HCT116 (cell line): ENCODE measurements at places on chromosomes 4 and X. TPM values are rescaled to one million over a fixed set of nuclear protein-coding genes. Genes with fewer than 3 reads are reported as not detected.
A peak's percentile ranks its signal among the peaks of the same experiment; 100 is the strongest.

DNA sequence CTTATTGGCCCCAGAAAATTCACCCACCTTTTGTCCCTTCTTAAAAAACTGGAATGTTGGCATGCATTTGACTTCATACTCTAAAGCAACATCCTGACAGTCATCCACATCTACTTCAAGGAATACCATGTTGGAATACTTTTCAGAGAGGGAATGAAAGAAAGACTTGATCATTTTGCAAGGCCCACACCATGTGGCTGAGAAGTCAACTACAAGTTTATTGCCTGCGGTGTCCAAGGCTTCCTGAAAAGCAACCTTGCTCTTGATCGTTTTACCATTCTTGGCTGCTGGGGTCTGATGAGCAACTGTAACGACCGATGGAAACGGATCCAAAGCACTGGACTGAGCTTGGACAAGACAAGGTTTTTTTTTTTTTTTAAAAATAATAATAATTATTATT, 9.3 kb downstream of the SEPTIN11 start:
- no peaks in the 10 kb centered on the region for H3K27me3 ChIP-seq
- no peaks in the 10 kb centered on the region for H3K36me3 ChIP-seq
- no peak overlapping the region for H3K27ac ChIP-seq
- H3K4me1 ChIP-seq, result no peaks in the 10 kb centered on the region

DNA sequence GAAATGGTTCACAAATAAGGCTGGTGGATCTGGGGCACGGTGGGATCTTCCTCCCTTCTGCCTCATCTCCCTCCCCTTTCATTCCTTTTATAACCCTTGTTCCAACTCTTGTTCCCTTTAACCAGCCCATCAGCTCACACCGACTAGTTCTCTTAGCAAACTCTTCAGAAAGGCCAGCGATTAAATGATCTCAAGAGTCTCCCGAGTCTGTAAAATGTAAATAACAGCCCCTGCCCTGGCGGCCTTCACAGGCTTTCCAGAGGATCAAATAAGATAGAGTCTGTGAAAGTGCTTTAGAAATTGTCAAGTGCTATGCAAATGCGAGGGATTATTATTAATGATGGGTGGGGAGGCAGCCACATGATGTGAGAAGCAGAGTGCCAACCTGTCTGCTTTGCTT, 27.1 kb downstream of the TSC22D3 start:
- peaks cover 13% of the 10 kb centered on the region; the same call in 1 of the 2 replicates for H3K4me1 ChIP-seq
- H3K27ac ChIP-seq, result no peak overlapping the region
- H3K36me3 ChIP-seq, result no peaks in the 10 kb centered on the region
- no peak for DNase-seq

GRCh38 chrX:10992110-10992509, 119.0 kb upstream of the HCCS start:
- DNase-seq, result no peak
- H3K4me1 ChIP-seq, result no peaks in the 10 kb centered on the region
- H3K27ac ChIP-seq, result no peak overlapping the region
- no peaks in the 10 kb centered on the region for H3K27me3 ChIP-seq
- no peak overlapping the region for H3K4me3 ChIP-seq

GRCh38 chrX:50100188-50100587, 100.6 kb downstream of the AKAP4 start:
- H3K27ac ChIP-seq, result no peak overlapping the region
- no peaks in the 10 kb centered on the region for H3K4me1 ChIP-seq
- H3K27me3 ChIP-seq, result no peaks in the 10 kb centered on the region
- H3K36me3 ChIP-seq, result no peaks in the 10 kb centered on the region

GRCh38 chrX:1734806-1735205, 119.9 kb downstream of the ASMT start:
- H3K4me1 ChIP-seq, result no peaks in the 10 kb centered on the region
- no peaks in the 10 kb centered on the region for H3K36me3 ChIP-seq
- H3K4me3 ChIP-seq, result no peak overlapping the region
- DNase-seq, result no peak
- H3K27ac ChIP-seq, result no peak overlapping the region

GRCh38 chr4:141416219-141416618, 195.5 kb downstream of the ZNF330 start:
- H3K27me3 ChIP-seq, result no peaks in the 10 kb centered on the region
- H3K4me1 ChIP-seq, result no peaks in the 10 kb centered on the region
- DNase-seq, result no peak
- H3K36me3 ChIP-seq, result no peaks in the 10 kb centered on the region
- no peak overlapping the region for H3K4me3 ChIP-seq

GRCh38 chr4:42676066-42676951, 19.4 kb upstream of the ATP8A1 start:
- no peak overlapping the region for H3K27ac ChIP-seq
- H3K4me1 ChIP-seq, result no peaks in the 10 kb centered on the region
- H3K27me3 ChIP-seq, result peaks cover 8% of the 10 kb centered on the region; the same call in 1 of the 2 replicates

DNA sequence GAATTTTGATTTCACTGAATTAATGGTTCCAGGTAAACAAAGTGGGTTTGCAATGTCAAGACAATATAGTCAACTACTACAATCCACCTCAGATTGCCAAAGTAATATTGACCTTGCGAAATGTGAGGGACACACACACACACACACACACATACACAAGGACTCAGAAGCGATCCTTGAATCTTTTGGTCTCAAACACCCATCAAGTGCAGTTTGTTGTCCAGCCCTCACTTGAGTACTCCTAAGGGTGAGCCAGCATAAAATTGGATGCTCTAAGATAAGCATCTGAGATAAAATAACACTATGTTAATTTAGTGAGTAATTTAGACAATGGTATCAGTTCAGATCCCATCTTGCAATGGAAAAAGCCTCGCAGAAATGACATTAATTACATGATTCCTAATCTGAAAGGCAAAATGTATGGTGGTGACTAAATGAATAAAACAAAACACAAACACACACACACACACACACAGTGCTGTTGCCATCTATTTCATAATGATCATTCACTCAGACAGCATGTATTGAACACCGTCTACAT, 102.5 kb downstream of the RASL11B start:
- no peaks in the 10 kb centered on the region for H3K36me3 ChIP-seq
- no peak overlapping the region for H3K27ac ChIP-seq
- no peaks in the 10 kb centered on the region for H3K4me1 ChIP-seq

GYPE gene
- total RNA-seq, result not detected

DNA sequence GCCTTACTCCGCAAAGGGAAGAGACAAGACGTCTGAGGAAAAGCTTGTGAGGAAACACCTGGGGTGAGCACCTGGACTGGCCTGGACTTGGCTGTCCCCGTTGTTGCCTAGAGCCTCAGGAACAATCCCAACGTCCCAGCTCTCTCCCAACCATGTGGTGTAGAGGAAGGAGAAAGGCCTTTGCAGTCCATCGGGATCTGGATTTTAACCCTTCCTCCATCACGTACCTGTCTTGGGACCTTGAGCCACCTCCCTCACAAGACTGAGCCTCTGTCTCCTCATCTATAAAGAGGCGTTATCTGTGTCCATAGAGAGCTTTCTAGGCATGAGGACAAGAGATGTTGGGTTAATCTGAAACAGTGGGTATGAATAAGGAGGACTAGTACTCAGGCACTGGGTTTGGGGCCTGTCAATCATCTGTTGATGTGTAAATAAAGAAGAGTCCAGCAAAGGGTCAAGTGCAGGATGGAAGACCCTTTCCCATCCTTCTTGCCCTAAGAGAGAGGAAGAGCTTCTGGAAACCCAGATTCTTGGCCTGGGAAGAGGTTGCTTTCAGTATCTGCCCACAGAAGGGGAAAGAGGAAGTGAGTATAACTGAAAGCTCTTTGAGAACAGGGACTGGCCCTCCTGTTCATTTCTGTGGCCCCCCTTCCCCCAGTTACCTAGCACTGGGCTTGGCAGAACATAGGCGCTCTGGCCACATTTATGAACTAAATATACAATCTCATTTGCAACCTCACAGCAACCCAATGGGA, 137.1 kb downstream of the PJA1 start:
- H3K4me1 ChIP-seq, result no peaks in the 10 kb centered on the region
- H3K4me3 ChIP-seq, result no peak overlapping the region
- H3K27ac ChIP-seq, result no peak overlapping the region
- no peaks in the 10 kb centered on the region for H3K27me3 ChIP-seq

GRCh38 chr4:1765409-1766072, 27.6 kb upstream of the FGFR3 start:
- no peaks in the 10 kb centered on the region for H3K36me3 ChIP-seq
- H3K27ac ChIP-seq, result peak overlapping the region; percentile 63; the same call in 1 of the 2 replicates
- H3K4me3 ChIP-seq, result no peak overlapping the region
- no peak for DNase-seq

MAGEA2 gene
- total RNA-seq, result 48.1 TPM

GRCh38 chr4:152708796-152709195, 29.0 kb upstream of the TMEM154 start:
- no peak for DNase-seq
- H3K4me3 ChIP-seq, result no peak overlapping the region
- no peaks in the 10 kb centered on the region for H3K36me3 ChIP-seq
- H3K4me1 ChIP-seq, result no peaks in the 10 kb centered on the region; the same call in 1 of the 2 replicates
- no peak overlapping the region for H3K27ac ChIP-seq

LRIT3 gene
- total RNA-seq, result 0.47 TPM

DNAAF6 gene
- not detected for total RNA-seq

- no peak overlapping the region for H3K4me3 ChIP-seq
- no peak for DNase-seq
- peaks cover 7% of the 10 kb centered on the region; the same call in 1 of the 2 replicates for H3K4me1 ChIP-seq
- no peaks in the 10 kb centered on the region for H3K27me3 ChIP-seq
- H3K36me3 ChIP-seq, result no peaks in the 10 kb centered on the region
Observed at GRCh38 chr4:83112678-83113428, 1.7 kb downstream of the PLAC8 start.

DNA sequence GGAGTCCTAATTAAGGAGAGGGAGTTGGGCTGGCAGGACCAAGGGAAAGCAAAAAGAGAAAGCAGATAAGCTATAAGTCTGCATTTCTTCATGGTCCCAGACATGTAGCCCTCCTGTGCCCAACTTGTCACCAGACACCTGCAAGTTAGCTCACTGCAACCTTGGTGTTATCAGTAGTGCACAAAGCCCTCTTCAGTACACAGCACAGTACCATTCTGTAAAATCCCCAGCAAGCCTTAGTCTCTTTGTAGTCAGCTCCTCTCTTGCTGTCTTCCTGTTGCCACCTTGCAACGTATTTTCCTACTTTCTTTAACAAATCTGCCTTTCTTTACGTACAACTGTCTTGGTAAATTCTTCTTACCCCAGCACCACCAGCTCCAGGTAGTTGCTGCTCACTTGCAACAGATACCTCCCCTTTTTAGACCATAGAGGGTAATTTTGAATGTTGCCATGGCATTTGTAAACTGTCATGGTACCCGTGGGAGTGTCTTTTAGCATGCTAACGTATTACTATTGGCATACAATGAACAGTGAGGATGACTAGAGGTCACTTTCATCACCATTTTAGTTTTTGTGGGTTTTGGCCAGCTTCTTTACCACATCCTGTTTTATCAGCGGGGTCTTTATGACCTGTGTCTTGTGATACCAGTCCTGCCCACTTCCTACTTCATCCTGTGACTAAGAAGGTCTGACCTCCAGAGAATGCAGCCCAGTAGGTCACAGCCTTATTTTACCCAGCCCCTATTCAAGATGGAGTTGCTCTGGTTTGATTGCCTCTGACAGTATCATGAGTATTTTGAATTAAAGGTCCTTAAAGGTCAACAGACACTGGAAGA, 28.3 kb upstream of the AP1S2 start:
- DNase-seq, result no peak
- H3K36me3 ChIP-seq, result no peaks in the 10 kb centered on the region
- H3K27me3 ChIP-seq, result no peaks in the 10 kb centered on the region
- no peaks in the 10 kb centered on the region for H3K4me1 ChIP-seq
- no peak overlapping the region for H3K27ac ChIP-seq

TEX13C gene
- not detected for total RNA-seq

LUZP4 gene
- not detected for total RNA-seq

GRCh38 chr4:110130576-110131358, 67.6 kb downstream of the ELOVL6 start:
- H3K4me1 ChIP-seq, result no peaks in the 10 kb centered on the region
- H3K36me3 ChIP-seq, result no peaks in the 10 kb centered on the region
- no peak for DNase-seq
- no peaks in the 10 kb centered on the region for H3K27me3 ChIP-seq

BEND4 gene
- 0.05 TPM for total RNA-seq

- H3K36me3 ChIP-seq, result no peaks in the 10 kb centered on the region
- no peak overlapping the region for H3K27ac ChIP-seq
Observed at GRCh38 chr4:186095406-186095805, 9.1 kb upstream of the FAM149A start.

DNA sequence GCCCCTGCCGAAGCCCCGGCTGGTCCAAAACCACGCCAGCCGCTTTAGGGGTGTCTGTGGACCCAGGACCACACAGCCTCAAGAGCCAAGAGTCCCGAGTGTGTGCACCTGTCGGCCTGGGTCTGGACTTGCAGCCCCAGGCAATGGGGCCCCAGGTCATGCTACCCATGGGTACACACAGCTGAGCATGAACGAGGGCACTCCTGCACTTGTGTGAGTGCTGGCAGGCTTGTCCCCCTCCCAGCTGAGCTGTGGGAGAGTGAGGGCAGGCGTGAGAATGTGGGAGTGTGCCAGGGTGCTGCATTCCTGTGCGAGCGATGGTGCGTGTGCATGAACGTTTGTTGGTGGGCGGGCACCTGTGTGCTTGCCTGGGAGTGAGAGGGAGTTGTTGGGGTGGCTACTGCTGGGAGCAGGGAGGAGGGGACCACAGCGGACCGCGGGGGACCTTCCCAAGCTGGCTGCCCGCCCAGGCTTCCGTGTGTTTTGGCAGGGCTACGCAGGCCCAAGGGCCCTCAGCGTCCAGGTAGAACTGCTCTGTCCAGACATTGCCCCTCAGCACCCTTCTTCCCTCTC, 30.8 kb downstream of the BLOC1S4 start:
- H3K4me3 ChIP-seq, result no peak overlapping the region
- no peak for DNase-seq
- no peaks in the 10 kb centered on the region for H3K27me3 ChIP-seq
- H3K36me3 ChIP-seq, result no peaks in the 10 kb centered on the region

SLC6A8 gene
- total RNA-seq, result 101 TPM

GRCh38 chr4:140038031-140038533, 115.9 kb downstream of the MAML3 start:
- no peaks in the 10 kb centered on the region for H3K36me3 ChIP-seq
- no peaks in the 10 kb centered on the region for H3K27me3 ChIP-seq
- H3K4me3 ChIP-seq, result no peak overlapping the region
- DNase-seq, result no peak
- H3K27ac ChIP-seq, result no peak overlapping the region

- H3K4me3 ChIP-seq, result no peak overlapping the region
- H3K27me3 ChIP-seq, result no peaks in the 10 kb centered on the region
- H3K36me3 ChIP-seq, result no peaks in the 10 kb centered on the region
- DNase-seq, result no peak
Observed at GRCh38 chr4:125368146-125368545, 53.4 kb downstream of the FAT4 start.

DNA sequence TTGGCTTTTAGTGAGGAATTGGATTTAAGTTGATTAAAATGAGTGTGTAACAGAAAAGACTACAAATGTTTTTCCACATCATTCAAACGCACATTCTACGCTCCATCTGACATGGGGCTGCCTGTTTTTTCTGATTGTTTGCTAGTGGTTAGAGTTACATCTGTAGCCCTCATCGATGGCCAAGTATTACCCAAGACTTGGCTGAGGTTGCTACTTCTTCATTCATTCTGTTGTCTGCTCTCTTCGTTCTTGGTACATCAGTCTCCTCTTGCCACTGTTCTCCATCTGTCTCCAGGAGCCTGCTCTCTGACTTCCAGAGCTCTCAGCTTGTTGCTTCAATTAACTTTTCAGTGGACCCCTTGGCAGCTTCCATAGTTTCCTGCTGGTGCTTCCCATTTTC, 1844.6 kb upstream of the TENM3 start:
- H3K4me1 ChIP-seq, result no peaks in the 10 kb centered on the region
- no peak overlapping the region for H3K4me3 ChIP-seq
- no peak for DNase-seq
- H3K27me3 ChIP-seq, result no peaks in the 10 kb centered on the region
- no peaks in the 10 kb centered on the region for H3K36me3 ChIP-seq
- H3K27ac ChIP-seq, result no peak overlapping the region
